Common myeloid progenitor, CD34-positive (primary cell): ENCODE measurements at places on chromosomes 5 and 9.

GRCh38 chr9:27489087-27489876 lies 34.8 kb upstream of the IFNK start:
- peak; percentile 47 for DNase-seq

- DNase-seq: no peak
Observed at GRCh38 chr5:137760719-137761516, 6.8 kb upstream of the HNRNPA0 start.

DNA sequence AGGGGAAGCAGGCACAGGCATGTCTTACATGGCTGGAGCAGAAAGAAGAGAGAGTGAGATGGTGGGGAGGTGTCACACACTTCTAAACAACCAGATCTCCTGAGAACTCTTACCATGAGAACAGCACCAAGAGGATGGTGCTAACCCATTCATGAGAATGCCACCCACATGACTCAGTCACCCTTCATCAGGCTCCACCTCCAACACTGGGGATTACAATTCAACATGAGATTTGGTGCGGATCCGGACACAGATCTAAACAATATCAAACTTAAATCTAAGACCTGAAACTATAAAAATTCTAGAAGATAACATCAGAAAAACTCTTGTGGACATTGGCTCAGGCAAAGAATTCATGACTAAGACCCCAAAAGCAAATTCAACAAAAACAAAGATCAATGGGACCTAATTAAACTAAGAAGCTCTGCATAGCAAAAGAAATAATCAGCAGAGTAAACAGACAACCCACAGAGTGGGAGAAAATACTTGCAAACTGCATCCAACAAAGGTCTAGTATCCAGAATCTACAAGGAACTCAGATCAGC lies 65.4 kb downstream of the SPATA31C2 start:
- no peak for DNase-seq

GRCh38 chr5:159978358-159978757 lies 30.6 kb upstream of the TTC1 start:
- no peak for DNase-seq

DNA sequence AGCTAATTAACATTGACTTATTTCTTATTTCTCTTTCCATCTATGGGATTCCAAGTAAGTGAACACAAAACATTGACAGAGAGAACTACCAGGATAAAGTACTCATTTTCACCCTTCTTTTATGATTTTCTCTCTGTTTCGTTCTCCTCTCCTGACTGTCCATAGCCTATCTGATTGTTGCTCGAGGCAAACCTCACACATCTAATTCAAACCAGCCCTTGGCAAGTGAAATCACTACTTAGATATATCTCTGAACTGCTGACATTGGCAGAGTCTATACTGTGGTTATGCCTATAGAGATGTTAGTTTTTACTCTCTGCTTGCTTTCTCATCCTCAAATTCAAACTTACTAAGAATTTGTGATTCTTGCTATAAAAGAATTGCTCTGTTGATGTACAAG lies 248.8 kb downstream of the ISL1 start:
- no peak for DNase-seq

GRCh38 chr5:11504886-11505193 lies 399.4 kb downstream of the CTNND2 start:
- DNase-seq: no peak

DNA sequence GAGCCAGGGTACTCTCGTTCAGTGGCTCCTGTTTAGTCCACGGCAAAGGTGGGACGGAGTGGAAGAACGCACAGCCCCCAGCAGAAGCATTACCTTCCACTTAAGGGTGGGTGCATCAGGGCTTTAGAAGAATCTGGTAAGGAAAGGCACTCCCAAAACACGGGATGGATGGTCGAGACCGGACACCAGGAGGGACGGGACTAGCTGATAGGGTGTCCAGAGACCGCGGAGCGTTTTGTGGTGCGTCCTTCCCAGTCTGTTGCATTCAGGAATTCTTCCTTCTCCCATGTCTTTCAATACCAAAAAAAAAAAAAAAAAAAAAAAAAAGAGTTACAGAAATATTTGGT lies 545 bp upstream of the CTSV start:
- DNase-seq: no peak

GRCh38 chr9:79237861-79238260 lies 333.9 kb upstream of the TLE4 start:
- no peak for DNase-seq

DNA sequence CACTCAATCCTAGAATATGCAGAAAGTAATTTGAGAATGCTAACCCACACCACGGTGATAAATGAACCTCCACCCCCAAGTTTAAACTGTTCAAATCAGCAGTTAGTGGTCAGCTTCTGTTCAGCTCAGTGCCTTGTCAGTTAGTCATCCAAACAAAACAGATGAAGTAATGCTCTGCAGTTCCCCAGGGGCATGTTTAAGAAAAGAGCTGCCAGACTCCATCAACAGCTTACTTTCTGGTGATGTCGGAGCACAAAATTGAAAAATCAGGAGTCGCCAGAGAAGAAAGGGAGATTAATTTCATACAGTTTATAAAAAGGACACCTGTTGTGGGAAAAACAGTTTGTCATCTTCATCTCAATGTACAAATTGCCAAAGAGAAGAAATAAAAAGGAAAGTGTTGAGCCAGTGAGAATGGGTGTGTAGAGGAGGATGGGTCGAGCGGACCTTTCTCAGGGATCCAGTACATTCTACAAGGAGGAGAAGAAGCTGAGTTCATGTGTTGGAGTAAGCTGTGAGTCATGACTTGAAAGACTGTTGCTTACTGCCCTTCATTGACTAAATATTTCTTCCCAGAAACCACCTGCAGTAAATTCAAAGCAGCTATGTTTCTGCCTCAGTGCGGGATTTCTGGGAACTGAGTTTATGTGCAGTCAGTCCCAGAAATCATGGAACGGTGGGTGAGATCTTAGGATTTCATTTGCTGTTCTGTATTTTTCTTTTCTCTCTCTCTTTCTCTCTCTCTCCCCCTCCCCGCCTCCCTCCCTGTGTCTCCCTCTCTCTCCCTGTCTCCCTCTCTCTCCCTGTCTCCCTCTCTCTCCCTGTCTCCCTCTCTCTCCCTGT lies 13.7 kb downstream of the TRIO start:
- no peak for DNase-seq

GRCh38 chr5:82277987-82278710 lies at the start of gene RPS23:
Gene RPS23, minus strand, starts transcription at chr5:82278354. Its CDS starts 31 bp downstream, at chr5:82278323.
- peak; percentile 90 for DNase-seq

DNA sequence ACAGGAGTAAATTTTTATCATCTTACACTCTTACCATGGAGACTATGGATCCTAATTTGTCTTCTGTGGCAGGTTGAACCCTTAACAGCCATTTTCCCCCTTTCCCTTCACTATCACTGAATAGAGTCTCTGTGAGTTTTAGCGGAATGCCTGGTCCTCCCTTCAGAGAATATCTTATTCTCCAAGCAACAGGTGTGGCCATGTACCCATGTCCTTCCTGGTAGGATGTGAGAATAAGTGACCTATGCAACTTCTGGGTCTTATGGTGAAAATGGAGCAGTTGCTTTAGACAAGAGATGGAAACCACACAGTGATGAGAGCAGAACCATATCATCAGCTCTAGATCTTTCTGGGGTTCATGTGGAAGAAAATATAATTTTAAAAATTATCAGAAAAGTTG lies 312.6 kb downstream of the MCTP1 start:
- no peak for DNase-seq

DNA sequence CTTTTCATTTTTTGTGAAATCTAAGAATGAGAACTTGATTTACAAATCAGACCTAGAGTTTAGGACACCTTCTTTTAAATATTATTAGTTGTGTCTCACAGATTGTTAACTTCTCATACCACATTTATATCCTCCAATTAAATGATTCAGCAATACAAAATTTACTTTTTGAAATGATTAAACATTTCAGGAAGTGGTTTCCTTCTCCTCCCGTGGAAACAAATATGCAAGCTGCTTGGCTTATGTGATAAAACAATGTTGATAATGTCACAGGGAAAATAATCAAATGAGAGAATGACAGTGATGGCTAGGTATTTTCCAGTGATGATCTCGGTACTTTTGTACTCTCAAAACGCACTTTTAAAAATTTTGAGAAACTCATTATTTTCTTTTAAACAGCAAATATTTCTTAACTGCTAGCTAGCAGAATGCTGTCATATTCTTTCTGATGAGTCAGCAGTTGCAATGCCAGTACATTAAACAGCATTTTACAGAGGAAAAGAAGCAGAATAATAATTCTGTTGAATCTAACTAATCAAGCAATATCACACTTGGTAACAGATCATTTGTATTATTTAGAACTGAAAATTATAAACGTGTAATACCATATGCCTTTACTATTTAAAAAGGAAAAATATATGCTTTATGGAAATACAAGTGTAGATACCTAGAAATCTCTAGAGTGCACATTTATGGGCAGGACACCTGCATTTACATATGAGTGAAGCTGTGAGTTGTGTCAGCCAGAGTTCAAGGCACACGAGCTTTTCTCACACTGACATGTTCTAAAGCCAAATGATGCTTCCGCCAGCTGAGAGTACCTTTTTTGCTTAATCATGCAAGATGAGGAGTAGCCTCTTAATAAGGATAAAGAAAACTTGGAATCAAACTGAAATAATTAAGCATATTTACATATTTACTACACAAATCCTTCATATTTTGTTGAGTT lies 53.6 kb upstream of the CDH18 start:
- peak; percentile 11 for DNase-seq

GRCh38 chr5:88689668-88690408 lies 193.1 kb downstream of the MEF2C start:
- peak; percentile 35 for DNase-seq

GRCh38 chr5:13957032-13957645 lies 12.7 kb upstream of the DNAH5 start:
- peak; percentile 18 for DNase-seq

- peak; percentile 49 for DNase-seq
Observed at GRCh38 chr5:139426203-139426885, 13.0 kb downstream of the DNAJC18 start.

GRCh38 chr9:136244122-136244968 lies 1.3 kb downstream of the QSOX2 start:
- DNase-seq: no peak

DNA sequence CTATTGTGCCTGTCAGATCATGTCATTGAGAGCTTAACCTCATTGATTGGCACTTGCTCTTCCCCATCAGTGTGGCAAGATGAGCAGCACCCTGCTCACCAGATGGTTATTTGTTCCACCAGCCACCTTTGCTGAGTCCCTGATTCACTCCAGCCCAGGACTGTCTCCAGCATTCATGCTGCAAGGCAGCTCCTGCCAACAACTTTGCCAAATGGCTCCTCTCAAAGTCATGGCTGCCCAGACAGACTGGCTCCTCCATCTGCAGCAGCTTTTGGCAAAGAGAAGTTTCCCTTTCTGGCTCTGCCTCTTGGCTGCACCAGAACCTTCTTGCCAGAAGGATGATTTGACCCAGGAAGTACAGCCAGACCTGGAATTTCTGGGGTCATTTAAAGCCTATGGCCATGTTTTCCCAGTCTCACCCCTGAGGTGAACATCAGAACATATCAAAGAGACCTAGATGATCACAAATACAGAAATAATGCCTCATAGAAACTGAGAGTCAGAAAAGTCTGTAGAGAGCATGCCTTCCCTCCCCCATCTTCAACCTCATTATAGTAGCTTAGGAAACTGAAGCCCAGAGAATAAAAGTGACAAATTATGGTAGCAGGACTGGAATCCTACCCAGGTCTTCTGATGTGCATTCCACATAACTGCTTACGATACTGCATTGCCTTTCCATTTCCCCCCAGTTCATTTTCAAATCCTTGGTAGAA lies 10.4 kb downstream of the PPP2R2B start:
- no peak for DNase-seq

GRCh38 chr5:15774632-15775031 lies 274.7 kb downstream of the FBXL7 start:
- no peak for DNase-seq

- DNase-seq: no peak
Observed at GRCh38 chr5:69206528-69207190, 17.3 kb downstream of the CENPH start.

DNA sequence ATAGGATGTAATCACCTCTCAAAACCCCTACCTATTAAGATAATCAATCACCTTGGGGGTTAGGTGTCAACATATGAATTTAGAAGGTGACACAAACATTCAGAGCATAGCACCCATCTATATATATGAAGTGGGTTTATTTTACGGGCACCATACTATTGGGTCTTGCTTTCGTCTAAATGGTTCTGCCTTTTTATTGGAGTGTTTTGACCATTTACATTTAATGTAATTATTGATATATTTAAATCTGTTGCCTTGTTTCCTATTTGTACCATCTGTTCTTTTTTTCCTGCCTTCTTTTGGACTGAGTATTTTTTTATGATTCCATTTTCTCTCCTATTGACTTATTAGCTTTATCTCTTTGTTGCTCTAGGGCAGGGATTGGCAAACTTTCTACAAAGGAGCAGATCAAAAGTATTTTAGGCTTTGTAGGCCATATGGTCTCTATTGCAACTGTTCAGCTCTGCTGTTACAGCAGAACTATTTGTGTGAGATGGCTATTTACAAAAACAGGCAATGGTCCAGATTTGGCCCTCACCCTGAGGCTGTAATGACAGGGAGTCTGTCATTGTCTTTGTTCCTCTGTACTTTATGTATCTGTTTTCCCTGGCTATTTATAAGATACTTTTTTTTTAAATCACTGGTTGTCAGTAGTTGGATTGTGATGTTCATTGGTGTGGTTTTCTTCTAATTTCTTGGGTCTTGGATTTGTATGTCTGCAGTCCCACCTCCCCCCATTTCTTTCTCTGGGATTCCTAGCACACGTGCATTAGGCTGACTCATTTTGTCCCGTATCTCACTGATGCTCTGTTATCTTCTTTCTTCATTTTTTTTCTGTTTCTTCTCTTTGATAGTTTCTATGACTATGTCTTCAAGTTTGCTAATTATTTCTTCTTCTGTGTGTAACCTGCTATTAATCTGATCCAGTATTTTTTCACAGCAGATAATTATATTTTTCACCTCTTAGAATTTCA lies 127.1 kb downstream of the DAB2IP start:
- no peak for DNase-seq

DNA sequence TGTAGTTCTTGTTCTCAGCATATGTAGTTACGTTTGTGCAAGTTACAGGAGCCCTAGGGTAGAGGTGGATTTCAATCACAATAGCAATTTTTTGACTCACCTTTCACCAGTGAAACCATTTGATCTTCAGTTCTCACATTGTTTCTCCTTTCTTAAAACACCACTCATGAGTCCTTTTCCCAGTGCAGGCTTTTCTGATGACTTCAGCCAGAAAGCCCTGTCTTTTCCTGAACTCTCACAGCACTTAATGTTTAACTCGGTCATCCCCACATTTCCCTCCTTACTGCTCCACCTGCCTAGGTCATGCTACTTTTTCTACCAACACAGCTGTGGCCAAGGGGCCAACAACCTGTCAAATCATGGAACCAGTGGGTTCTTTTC lies 37.9 kb downstream of the ARHGEF28 start:
- no peak for DNase-seq

DNA sequence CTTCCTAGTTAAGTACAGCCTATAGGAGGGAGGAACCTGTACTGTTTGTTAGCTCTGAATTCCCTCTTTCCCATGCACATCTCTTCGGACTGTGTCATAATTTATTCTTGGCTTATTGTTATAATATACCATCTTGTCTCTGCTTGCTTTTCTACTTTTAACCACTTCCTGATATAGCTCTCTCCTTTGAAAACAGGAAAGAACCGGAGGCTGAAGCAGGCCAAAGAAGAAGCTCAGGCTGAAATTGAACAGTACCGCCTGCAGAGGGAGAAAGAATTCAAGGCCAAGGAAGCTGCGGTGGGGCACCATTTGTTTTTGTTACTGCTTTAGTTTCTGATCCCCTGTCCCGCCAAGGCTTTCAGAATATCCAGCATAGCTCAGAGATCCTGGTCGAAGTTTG lies 4.8 kb downstream of the ATP6V1G1 start:
- peak; percentile 79 for DNase-seq
